ENCODE measurements at places on chromosomes 5 and 9.
A peak's percentile ranks its signal among the peaks of the same experiment; 100 is the strongest.

DNA sequence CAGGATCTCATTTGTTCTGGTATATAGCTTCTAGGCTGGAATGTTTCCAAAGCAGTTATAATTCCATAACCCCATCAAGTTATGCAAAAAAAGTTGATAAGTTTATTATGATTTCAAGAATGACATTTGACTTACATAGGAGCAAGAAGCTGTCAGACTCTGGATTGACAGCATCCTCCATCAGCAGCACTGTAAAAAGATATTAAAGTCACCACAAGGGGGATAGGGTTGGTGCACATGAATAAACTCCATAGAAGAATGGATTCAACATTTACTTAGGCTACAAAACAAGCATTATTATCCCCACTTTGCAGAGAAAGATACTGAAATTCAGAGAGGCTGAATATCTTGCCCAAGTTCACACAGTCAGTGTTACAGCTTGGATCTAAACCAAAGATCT lies 208.9 kb upstream of the SLC30A5 start:
- DNase-seq, result no peak

- peak; percentile 46 for DNase-seq
Observed at GRCh38 chr9:83299571-83299970, 236.6 kb upstream of the RASEF start.

- no peak for DNase-seq
Observed at GRCh38 chr5:132628814-132629213, 29.2 kb upstream of the IL13 start.

GRCh38 chr5:149260761-149261160 lies 10.9 kb upstream of the AFAP1L1 start:
- no peak for DNase-seq

DNA sequence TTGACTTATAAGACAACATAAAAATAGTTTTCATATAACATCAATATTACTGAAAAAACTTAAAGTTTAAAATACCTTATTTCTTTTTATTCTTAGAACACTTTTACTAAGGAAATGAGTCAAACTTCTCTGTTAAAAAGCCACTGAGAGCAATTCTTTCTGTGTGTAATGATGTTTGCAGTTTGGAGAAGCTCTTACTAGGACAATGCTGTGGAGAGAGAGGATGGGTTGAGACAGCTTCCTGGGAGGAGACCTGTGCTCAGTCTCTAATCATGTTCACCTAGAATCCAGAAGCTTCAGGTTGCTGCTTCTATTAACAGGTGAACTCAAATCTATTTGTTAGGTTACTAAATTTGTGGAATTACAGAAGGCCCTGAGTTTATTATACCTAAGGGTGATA lies 198.5 kb downstream of the DNAH5 start:
- DNase-seq, result no peak

DNA sequence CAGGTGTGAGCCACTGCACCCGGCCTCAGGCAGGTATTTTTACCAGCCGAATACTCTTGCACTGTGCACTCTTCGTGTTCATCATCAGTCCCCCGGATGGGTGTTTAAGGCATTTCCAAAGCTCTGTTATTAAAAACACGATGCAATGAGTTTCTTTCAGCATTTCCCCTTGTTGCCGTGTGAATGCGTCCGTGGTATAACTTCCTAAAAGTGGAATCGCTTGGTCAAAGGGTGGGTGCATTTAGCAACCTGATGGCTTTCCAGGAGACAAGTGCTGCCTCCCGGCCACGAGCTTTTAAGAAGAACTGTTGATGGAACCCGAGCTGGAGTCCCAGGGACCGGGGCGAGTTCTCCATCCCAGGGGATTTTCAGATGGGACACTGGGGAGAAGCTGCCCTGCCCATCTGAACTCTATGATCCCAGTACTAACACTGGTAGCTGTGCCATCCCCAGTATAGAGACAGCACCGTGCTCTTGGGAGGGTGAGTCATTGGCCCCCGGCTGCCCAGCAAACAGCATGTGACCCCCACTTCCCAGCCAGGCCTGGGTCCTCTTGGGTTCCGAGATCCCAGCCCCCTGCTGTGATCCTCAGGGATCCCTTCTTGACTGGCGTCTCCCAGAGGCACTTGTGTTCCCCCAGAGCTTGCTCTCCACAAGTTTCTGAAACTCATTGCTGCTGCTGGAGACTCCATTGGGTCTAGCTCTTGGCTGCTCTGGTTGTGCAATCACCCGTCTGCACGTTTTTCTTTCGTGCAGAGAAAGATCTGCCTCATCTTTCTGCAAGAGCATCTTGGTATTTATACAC lies 169.5 kb upstream of the IER5L start:
- peak; percentile 73 for DNase-seq

DNA sequence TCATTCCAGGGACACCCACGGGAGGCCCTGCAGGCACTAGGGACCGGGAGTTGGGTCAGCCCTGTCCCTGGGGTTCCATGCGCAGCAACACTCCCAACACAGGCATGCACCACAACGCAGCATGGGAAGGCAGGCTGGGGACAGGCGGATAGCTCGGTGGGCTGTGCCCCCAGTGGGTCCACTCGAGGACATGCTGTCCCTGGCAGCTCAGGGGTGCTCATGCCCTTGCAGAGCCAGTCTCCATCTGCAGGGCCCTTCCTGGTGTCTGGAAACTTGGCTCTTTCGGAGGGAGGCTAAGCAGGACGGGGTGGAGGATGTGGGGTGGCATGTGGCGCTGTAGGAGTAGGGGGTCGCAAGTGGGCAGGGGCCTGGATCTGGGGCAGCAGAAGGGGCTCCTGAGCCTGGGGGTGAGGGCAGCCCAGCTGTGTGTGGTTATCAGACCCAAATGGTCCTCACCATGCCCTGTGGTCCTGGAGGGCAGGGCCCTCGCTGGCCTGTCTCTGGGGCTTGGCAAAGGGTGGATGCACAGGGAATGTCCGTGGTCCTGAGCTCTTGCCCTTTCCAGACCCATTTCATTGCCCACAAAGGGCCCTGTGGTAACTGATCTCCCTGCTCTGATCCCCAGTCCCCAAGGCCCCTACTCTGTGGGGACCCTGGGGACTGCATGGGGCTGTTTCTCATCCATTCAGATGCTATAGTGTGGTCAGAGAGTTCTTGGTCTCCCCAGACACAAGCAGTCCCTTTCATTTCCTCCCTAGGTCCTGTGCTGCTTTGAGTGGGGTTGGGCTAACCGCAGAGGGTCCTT lies 90.3 kb upstream of the PHYKPL start:
- no peak for DNase-seq

GRCh38 chr5:24492229-24492628 lies 152.5 kb downstream of the CDH10 start:
- DNase-seq, result no peak

DNA sequence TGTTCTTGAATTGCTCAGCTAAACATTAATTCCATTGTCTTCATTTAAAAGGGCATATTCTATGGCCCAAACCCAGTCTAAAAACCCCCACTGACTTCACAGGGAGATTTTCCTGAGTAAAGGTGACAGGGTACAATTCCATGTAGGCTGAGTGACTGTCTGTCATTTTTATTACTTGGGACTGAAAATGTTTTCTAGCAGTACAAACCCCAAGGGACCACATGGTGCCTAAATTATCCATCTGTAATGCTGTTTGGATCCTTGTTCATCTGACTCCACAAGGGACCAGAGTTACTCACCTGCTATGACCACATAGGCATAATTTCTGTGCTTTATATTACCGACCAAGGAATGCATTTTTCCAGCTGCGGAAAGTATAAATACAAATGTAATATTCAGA lies 349.1 kb downstream of the ZNF608 start:
- no peak for DNase-seq

DNA sequence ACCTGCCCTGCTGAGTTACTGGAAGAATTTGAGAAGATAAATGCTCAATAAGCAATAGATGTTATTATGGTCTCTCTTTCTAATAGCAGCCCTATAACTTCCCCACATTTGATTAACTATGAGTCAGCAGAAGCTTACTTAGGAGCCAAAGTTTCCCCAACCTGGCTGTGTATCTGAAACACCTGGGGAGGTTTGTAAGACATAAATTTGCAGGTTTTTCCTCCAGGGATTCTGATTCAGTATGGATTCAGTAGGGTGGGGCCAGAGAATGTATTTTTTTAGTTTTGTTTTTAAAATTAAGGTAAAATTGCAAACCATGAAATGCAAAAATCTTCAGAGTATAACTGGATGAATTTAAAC lies 44.9 kb upstream of the GNPDA1 start:
- no peak for DNase-seq

- peak; percentile 39 for DNase-seq
Observed at GRCh38 chr9:130990978-130991777, 17.8 kb upstream of the LAMC3 start.

DNA sequence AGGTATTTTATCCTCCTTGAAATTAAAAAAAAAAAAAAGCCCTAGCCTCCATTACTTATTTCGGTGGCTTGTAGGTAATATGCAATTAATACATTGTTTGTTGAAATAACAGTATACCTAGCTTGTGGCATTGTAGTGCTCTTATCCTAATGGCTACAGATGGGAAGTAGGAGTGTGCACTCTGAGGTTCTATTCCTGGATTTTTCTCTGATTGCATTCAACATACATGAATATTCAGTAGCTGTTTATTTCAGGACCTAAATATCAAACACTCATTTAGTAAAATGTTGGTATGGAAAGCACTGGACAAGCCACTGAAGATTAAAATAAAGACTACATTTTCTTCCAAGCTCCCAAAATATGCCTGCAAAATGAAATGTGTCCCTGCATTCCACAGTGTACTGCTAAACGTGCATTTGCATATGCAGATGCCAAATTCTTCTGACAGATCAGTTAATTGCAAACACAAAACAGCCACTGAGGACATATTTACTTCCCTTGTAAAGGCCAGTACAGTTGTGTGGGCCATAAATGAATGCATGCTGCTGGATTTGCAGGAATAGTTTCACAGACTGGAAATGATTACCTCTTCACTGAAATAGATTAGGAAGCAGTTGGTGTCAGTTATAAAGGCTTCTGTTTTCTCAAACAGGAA lies 826.1 kb downstream of the PRELID2 start:
- DNase-seq, result no peak

GRCh38 chr5:181219262-181220177 lies 3.6 kb upstream of the TRIM41 start:
- peak; percentile 67 for DNase-seq

DNA sequence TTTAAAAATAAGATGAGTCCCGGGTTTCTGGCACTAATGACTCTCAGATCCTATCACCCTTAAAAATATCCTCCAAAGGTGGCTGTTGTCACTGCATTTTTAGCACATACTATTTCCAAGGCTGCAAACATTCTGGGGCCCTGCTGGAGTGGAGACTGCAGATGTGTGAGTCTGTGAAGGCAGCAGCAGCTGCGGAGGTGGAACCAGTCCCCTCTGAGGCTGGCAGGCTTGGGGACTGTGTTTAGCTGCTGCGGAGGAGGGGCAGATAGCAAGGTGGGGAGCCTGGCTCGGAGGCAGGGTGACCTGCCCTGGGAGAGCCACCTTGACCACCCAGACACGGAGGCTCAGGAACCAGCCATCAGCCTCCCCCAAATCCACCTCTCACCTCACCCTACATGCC lies 77.0 kb downstream of the C5orf15 start:
- no peak for DNase-seq

GRCh38 chr5:68225188-68225910 lies 9.8 kb downstream of the PIK3R1 start:
- no peak for DNase-seq

- DNase-seq, result no peak
Observed at GRCh38 chr9:22382331-22382730, 64.3 kb upstream of the DMRTA1 start.

GRCh38 chr9:36535107-36535506 lies 37.6 kb upstream of the MELK start:
- DNase-seq, result no peak

- no peak for DNase-seq
Observed at GRCh38 chr5:14107536-14107935, 35.6 kb upstream of the TRIO start.

GRCh38 chr5:76194340-76194739 lies 111.2 kb downstream of the SV2C start:
- no peak for DNase-seq

DNA sequence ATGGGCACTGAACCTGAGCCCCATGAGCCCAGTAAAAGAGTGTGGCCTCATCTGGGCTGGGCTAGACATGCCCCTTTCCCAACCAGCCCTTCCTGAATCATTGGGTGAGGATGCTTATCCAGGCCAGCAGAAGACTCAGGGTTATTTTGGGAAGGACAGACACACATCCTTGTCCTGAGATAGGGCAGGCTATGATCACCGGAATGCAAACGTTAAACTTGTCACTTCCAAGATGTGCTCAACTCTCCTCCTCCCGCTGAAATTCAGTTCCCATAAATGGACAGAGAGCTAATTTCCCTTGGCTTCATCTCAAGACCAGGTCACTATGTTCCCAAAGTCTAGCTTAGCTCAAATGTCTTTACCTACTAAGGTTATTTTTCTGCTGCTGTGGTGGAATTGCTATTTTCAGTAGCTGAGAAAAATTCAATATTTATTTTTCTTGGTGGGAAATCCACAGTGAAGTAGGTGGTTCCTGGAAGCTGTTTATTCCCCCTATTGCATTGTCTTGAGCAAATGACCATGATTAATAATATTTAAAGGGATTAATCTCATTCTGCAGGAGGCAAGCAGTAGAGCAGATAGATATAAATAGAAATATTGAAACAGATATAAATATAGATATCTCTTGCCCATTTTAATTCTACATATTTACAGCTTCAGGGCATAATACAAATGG lies 70.0 kb downstream of the NXNL2 start:
- no peak for DNase-seq

GRCh38 chr9:87909310-87910041 lies 8.3 kb upstream of the SPATA31C1 start:
- DNase-seq, result no peak

DNA sequence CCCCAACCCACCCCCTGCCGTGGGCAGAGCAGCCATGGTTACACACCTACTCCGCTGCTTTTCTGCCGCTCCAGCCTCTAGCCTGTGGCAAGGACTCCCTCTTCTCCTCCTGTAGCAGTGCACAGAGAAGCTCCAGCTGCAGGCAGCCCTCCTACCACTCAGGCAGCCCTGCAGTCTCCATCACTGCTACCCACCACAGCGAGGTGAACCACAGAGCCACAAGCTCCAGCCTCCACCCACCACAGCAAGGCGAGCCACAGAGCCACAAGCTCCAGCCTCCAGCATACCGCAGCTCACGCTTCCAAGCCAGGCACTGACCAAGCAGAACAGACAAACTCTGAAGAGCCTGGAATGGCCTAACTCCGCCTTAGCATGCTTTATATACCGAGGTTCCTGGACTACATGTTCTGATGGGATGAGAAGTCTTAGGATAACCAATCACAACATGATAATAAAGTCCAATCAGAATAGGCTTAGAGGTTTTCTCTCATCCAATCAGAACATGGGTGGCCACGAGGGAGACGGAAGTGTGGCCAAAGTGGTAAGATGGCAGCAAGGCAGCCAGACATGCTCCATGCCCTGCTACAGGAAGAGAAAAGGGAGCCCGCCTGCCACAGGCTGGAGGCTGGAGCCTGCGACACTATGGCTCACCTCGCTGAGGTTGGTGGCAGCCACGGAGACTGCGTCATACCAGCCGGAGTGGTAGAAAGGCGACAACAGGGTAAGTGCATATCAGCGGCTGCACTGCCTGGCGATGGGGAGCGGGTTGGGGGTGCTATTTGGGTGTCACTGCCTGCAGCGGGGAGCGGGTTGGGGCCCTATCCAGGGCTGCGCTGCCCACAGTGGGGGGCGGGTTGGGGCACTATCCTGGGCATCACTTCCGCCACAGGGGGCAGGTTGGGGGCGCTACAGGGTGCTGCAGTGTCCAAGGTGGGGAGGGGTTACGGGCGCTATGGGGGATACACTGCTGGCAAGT lies 75.8 kb upstream of the PCAT7 start:
- no peak for DNase-seq

All from upper lobe of left lung (tissue), 6 donors.